ENCODE measurements at places on chromosomes 7 and 10. TPM values are rescaled to one million over a fixed set of nuclear protein-coding genes. Genes with fewer than 3 reads are reported as not detected.

The VIM gene
- total RNA-seq, result 456 TPM

The PRPF18 gene
- 42.2 TPM for total RNA-seq

DNA sequence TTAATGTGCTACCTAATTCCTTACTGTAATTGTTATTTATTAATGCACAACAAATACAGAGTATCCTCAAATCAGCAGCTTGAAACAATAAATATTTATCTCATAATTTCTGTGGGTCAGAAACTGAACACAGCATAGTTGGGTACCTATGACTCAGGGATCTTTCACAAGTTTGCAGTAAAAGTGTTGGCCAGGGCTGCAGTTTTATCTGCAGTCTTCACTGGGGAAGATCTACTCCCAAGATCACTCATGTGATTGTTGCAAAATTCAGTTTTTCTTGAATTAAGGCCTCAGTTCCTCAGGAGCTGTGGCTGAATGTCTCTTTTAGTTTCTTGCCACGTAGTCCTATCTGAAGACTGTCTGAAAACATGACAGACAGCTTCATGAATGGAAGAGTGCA, 237.8 kb downstream of the ZWINT start:
- DNase-seq, result no peak

GRCh38 chr10:132589681-132590080, 52.1 kb downstream of the INPP5A start:
- DNase-seq, result no peak

DNA sequence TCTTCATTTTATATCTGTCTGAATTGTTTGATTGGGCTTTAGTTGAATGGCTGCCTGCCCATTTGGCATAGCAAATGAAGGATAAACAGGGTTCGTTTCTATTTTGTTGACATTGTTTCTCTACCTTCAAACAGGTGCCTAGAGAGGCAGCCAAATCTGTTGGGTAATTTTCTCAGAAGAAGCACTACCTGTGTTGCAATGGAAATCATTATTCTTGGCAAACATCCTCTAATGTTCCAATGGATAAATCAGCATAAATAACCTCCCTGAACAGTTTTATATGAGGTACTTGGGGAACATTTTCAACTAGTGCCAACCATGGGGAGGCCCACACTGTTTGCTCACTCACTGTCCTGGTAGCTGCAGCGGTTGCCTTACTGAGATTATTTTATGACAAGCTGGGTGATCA, 64.4 kb upstream of the PLPP4 start:
- peak; percentile 57 for DNase-seq

Data from stomach (tissue), 19 donors.